Hypothalamus (tissue), 51 donors: ENCODE measurements at places on chromosomes 12 and 14.

- no peak for DNase-seq
These were observed 16.2 kb downstream of the CCDC62 start for GRCh38 chr12:122790393-122791075.

- DNase-seq, result no peak
These were observed 23.9 kb downstream of the NCKAP1L start for GRCh38 chr12:54521293-54522060.

- no peak for DNase-seq
These were observed 1.5 kb downstream of the PLEKHG6 start for GRCh38 chr12:6311822-6312528.

- no peak for DNase-seq
These were observed 28.6 kb downstream of the DYRK2 start for GRCh38 chr12:67677166-67677565.

GRCh38 chr12:41224066-41224465, 35.9 kb downstream of the PDZRN4 start:
- DNase-seq, result no peak

GRCh38 chr12:94459728-94460615, at the start of gene CEP83:
Gene CEP83 (minus strand): TSS chr12:94459867. CDS start chr12:94412490, 47,377 bp downstream.
- peak; percentile 96 for DNase-seq
